ENCODE measurements at places on chromosomes 5 and 9. TPM values are rescaled to one million over a fixed set of nuclear protein-coding genes. Genes with fewer than 3 reads are reported as not detected.

- DNase-seq: peak; percentile 82
Observed at GRCh38 chr5:150540615-150541396, 32.9 kb downstream of the NDST1 start.

The SLC4A9 gene
- total RNA-seq: not detected

DNA sequence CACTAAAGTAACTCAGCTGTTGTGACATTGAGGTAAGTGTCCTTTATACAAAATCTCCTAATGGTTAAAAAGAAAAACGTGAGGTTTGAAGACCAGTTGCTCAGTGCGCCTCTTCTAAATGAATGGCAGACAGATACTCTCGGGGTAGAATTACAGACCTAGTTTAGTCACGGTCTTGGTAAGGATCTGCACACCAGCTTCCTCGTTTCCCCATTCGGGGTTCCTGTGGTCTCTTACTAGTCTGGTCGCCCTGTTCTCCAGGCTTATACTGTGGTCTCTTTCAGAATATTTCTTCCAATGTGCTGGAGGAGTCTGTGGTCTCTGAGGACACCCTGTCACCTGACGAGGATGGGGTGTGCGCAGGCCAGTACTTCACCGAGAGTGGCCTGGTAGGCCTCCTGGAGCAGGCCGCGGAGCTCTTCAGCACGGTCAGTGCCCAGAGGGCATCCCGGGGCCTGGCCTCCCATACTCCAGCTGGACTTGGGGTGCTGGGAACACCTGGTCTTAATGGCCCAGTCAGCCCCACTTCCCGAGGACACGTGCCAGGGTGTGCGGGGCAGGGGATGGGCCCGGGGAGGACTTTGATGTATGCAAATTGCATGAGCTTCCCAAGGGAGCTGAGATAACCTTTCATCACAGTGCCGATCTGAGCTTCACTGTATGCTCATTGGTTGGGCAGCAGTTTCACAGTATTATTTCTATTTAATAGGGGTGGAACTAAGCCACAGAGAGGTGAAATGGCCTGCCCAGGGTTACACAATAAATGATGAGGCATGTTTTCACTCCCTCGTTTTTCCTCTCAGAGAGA lies 224.5 kb downstream of the DOCK8 start:
- DNase-seq: no peak

The FOXD1 gene
- 62.3 TPM for total RNA-seq

DNA sequence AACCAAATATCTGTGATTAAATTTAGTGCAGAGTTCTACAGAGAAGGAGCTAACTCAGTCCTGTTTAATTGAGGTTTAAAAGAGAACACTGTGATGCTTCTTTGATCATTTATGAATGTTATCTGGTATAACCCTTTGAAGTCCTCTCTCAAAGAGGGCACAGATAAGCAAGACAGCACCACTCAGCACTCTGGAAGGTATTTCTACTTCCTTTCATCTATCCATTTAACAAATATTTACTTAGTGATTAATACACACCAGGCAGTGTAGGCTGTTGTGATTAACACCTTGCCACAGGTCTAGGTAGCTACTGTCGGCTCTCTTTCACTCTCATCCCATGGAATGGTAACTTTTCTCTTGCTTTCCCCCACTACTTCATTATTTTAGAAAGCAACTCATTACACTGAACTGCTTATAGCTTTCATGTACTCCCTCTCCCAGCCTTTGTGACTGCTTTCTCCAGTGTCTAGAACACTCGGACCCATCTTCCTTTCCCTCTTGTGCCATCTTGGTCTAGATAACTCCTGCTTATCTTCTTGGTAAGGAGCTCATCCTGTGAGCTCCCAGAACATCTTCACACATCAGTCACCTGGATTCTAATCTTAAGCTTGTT lies 54.7 kb downstream of the GLDC start:
- DNase-seq: no peak

The SUSD3 gene
- total RNA-seq: 0.40 TPM

DNA sequence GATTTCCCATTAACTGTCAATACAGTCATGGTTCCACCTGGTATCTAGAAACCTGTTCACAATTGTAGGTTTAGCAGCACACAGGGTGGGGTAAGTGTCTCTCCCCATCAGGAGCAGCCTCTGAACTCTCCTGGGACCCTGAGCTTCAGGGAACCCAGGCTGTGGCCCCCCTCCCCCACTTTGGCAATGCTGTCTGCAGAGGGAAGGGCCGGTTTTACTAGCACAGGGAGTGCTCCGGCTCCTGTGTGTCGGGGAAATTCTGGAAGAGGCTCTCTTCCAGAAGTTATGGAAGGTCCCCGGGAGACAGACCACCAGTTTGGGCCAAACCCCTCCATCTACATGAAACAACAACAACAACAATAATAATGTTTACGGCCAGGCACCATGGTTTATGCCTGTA lies 9.9 kb downstream of the DAB2IP start:
- no peak for DNase-seq

The PPP6C gene
- 67.7 TPM for total RNA-seq

Measured in Daoy (cell line).